K562 (cell line): ENCODE measurements at places on chromosomes 11 and 22.

GRCh38 chr11:125532668-125533067, 36.6 kb upstream of the FEZ1 start:
- peak; percentile 91 for DNase-seq

DNA sequence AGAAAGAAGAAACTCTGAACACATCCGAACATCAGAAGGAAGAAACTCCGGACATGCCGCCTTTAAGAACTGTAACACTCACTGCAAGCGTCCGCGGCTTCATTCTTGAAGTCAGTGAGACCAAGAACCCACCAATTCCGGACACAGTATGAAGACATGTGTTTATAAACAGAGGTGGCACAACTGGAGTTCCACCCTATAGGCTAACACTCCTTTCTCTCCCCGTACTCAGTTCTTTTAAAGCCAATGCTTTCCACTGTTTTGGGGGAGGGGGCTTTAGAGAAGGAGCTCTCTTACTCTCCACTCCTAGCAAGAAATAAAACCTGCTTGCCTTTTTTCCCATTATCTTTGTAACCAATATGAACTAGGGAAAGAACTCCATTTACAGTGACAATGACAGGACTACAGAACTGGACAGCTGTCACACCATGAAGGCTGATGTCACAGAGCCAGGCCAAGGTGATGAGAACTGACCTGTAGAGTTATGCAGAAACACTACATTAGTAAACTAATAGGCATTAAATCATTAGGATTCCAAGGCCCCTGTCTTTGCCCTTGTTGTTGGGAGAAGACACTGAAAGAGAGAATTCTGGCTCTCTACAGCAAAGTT, 733 bp downstream of the TRIM5 start:
- DNase-seq = no peak

DNA sequence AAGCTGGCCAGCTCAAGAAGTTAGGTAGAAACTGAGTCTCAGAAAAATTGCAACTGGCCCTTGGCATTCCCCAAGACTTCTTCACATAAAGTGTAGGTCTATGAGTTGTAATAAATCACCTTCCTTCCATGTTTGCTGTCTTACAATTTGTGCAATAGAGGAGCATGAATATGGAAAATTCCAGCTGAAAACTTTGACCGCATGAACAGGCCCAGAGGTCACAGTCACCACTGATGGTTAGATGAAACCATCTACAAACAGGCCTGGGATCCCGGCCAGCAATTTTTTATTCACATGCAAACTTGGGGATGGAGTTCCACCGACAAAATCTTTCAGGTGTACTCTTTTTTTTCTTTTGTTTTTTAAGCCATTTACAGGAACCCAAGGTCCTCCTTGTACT, 88.1 kb downstream of the SERGEF start:
- DNase-seq = no peak

DNA sequence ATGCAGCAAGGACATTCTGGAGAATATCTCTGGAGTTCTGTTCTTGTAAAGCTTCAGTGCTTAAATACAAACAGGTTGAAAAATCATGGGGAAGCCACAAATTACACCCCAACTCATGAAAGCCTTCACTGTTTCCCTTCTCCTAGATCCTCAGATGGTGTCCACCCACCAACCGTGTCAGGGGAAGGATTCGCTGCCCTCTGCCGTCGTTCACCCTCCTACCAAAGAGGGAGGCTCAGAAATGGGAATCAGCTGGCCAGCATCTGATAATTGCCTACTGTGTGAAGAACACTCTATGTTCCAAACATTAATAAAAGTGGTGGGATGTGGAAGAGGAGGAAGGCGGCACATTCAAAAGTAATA, 7.4 kb upstream of the HEPACAM start:
- no peak for DNase-seq

DNA sequence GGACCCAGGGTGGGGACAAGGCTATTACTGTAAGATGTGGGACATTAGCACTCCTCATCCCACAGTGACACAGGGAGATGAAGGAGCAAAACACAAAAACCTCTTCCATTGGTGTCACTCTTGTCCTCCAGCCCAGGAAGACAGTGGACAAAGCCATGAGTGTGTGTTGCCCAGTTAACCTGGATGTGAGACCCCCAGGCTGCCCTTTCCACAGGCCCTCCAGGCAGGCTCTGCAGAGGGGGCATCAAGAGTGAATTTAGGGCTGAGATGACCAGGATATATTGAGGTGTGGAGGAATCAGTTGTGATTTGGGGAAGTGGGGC, 111.3 kb downstream of the GGTLC2 start:
- DNase-seq = no peak

DNA sequence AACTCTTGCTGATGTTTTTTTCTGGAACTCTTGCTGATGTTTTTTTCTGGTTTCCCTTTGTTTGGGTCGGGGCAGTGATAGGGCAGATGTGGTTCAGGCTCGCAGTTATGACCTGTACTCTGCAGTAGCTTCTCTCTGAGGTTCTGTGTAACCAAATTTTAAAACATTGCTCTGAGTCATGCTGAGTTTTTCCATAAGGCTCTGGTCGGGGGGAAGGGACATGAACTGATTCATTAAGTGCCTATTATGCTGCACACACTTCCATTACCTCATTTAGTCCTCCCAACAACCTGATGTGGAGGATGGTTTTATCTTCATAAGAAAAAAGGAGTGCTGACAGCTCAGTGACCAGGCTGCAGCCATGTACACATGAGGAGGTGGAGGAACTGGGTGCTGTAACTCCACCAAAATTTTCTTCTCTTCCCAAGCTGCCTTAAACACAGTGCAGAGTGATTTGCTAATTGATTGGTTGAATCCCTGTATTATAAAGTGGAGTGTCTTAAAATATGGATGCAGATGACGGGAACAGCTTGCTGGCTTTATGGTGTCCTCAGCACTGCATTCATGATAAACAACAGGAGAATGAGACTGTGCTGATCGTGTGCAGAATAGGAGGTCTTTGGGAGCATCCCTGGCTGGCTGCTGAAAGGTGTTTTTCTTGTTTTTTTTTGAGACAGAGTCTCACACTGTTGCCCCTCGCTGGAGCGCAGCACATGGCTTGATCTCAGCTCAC, 19.1 kb downstream of the TNRC6B start:
- no peak for DNase-seq

- no peak for DNase-seq
These were observed 243.7 kb downstream of the BRD1 start for GRCh38 chr22:49583886-49584505.

GRCh38 chr11:120929090-120929489, 94.8 kb upstream of the TBCEL start:
- DNase-seq = no peak

GRCh38 chr22:25025491-25026400, 73.2 kb downstream of the KIAA1671 start:
- DNase-seq = no peak

DNA sequence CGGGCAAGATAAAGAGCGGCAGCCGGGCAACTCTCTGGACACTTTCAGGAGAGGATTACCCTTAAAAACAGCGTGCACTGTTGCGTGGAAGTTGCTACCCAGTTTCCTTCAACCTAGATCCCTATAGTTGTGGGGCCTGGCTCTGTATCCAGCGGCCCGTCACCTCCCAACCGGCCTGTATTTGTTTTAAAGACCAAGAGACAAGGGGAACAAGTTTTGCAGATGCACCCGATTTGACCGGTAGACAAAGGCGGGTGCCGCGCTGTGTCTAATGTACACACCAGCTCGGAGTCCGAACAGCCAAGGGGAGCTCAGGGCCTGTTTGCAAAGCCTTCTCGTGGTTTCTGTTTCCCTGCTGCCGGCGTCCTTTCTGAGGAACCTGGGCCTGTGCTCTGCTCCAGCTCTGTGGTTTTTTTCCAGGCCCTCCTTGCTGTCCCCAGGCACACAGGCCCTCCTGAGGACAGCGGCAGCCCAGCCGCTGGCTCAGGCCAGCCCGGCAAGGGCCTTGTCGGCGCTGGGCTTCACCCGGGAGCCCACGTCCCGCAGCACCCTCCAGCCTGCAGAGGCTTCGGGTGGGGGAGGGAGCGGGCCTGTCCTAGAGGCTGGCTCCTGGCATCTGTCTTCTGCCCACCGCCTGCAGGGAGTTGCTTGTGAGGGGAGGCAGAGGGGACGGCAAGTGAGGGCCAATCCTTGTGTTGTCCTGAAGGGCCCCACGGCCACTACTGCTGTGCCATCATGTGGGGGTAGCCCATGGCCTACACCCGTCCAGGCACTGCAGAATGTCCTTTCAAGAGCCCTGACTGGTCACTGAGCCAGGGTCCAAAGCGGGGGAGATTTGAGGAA, 1.4 kb downstream of the TBX1 start:
- DNase-seq = no peak

GRCh38 chr11:45113807-45114206, 32.6 kb upstream of the PRDM11 start:
- DNase-seq = no peak

DNA sequence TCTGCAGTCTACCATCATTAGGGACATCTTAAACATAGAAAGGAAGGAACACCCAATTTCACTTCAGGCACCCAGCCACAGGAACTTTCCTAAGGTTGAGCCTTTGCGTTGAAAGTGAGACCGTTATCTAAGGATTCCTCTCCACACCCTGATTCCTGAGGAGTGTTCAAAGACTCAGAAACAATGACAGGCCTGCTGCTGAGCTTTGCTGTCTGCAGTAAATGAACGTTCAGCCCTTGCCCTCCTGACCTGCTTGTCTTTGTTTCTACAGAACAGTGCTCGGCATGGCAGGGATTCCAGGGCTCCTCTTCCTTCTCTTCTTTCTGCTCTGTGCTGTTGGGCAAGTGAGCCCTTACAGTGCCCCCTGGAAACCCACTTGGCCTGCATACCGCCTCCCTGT, 7.0 kb downstream of the PRSS23 start:
- DNase-seq = no peak

- no peak for DNase-seq
These were observed 22.0 kb downstream of the ALG12 start for GRCh38 chr22:49896201-49896600.

DNA sequence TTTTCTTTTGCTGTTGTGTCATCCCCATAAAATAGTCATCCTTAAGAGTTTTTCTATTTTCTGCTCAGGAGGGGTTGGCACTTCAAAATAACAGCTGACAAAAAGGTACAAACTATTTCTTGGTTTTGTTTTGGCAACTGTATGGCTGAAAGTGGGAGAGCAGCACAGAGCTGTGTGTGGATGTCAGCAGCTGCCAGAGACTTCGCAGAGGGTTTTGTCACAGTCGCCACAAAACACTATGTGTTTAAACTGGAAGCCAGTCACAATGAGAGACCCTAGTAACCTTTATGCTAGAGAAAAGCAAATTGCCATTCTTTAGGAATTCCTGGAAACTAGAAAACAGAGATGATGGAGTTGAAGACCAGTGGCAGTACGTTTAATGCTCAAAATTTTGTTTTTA, 189.6 kb upstream of the CCDC90B start:
- no peak for DNase-seq

DNA sequence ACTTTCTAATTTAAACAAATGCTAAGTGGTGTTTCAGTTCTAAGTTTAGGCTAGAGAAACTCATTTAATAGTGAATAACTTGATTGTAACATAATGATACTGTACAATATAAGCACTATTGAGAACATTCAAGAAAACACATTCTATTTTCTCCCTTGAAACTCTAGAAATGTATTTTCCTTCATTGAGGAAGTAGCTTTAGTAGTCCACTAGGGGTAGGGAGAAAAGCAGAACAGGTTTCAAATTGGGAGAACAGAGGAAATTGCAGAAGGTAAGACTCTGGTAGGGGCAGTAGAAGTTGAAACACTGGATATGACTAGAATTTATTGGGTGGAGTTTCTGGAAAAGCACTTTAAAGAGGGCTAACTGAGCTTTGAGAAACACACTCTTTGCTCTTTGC, 31.6 kb upstream of the MPPED2 start:
- DNase-seq = no peak
